H1 (cell line): ENCODE measurements at places on chromosomes 3 and 15.

DNA sequence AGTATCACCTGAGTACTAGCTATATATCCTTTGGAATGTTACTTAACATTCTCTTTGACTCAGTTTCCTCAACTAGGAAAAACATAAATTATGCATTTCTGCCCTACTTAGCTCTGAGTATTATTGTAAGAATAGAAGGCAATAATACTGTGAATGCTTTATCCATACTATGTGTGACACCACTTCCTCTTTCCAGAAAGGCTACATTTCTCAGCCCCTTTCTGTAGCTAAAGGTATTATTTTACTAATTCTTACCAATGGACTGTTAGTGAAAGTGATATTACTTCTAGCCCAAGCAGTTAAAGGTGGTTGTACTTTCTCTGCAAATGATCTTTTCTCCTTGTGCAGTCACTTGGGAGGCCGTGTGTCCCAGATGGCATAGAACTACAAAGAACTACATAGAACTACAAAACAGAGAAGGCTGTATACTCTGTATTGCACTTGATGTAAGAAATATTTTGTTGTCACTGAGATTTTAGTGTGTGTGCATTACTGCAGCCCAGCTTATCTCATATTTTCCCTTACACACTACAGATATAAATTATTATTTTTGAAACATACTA lies 35.1 kb downstream of the MYH15 start:
- DNase-seq = no peak

GRCh38 chr3:160471892-160472291 lies 22.3 kb upstream of the TRIM59 start:
- no peak for DNase-seq

- no peak for DNase-seq
These were observed 11.1 kb downstream of the TFG start for GRCh38 chr3:100720426-100720825.

DNA sequence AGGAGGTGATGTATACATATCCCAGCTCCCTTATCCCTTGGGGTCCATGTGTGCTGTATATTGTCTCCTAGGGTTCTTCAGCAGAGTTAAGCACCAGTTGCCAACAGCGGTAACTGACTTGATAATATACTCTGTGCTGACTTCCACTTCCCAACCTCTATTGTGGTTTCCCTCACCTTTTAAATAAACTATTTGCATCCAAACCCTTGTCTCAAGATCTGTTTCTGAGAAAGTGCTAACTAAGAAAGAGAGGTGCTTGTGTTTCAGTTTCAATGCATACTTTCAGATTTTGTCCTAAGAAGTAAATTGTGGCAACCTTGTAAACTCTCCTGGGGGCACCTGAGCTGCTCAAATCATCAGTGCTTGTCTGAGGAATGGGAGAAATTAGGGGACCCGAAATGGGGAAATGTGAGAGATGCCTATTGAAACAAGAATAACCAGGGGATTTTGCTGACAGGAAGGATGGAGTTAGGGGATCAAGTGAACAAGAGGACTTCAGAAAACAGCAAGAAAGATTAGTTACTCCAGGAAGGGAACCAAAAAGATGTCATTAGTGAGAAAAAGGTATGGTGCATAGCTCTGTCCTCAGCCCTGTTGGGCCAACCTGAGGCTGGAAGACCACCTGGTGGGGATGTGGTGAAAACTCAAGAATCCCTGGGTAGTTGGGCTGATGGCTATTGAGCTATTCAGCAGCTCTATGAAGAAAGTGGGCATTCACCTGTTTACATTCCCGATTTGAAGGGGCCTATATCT lies 50.9 kb upstream of the MRPL3 start:
- no peak for DNase-seq

GRCh38 chr3:12769761-12770160 lies 10.7 kb upstream of the TMEM40 start:
- no peak for DNase-seq

GRCh38 chr15:80840182-80841130 lies 61.3 kb downstream of the CEMIP start:
- no peak for DNase-seq
